ENCODE measurements at places on chromosomes 5 and 9.

GRCh38 chr9:118529210-118529609, 825.0 kb downstream of the TLR4 start:
- DNase-seq = no peak

GRCh38 chr9:26893030-26893676, 551 bp upstream of the CAAP1 start:
- no peak for DNase-seq

GRCh38 chr9:12394105-12394504, 299.1 kb upstream of the TYRP1 start:
- DNase-seq = no peak

GRCh38 chr5:148683651-148684050, 29.3 kb upstream of the HTR4 start:
- DNase-seq = no peak

GRCh38 chr5:144162686-144163085, 7.8 kb downstream of the YIPF5 start:
- no peak for DNase-seq

DNA sequence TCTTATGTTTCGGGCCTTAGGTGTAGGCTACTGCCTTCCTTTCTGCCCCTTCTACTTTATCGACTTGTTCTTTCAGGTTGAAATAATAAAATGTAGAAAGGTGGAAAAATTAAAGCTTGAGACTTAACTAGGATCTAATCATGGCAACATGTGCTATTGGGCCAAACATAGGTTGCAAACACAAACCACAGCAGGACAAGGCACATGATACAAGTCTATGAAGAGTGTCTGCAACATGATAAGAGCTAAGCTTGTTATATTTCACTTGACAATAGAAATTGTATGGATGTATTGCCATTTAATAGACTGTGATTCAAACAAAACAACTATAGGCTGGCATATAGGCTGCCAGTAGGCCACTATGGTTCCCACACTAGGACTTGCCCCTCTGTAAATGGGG, 1.7 kb upstream of the ERAP2 start:
- DNase-seq = no peak

GRCh38 chr5:66344544-66344943, 200.4 kb downstream of the SREK1 start:
- DNase-seq = no peak

- no peak for DNase-seq
These were observed 3.5 kb downstream of the IFNA2 start for GRCh38 chr9:21381448-21382339.
